SW 1271 (cell line): ENCODE measurements at places on chromosomes 13 and 19.

DNA sequence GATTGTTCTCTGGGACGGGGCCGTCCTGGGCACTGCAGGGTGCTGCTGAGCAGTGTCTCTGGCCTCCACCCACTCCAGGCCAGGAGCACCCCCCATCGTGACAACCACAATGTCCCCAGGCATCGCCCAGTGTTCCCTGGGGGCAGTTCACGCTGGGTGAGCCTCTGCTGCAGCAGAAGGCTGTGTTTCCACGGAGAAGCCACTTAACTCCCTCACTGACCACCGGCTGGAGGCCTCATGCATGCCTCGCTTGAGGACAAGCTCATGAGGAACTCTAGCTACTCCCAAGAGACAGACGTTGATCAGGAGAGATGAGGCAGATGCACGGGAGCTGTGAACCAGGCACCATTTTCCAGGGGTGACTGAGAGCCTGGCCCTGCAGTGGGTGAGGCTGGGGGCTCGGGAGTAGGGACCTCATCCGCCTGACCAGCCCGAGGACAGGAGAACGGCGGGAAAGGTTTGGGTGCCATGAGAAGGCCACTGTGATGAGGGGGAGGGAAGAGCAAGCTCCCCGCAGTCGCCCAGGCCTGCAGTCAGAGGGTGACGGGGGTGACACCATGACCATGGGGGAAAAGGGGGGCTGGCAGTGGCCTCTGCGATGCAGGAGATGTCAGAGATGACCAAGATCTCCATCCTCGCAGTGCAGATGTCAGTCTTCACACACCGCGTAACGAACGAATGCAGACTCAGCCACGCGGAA lies 5.1 kb downstream of the SLC39A3 start:
- no peak for DNase-seq

GRCh38 chr19:15144046-15144646 lies 36.9 kb downstream of the SYDE1 start:
- DNase-seq: no peak

GRCh38 chr19:1648459-1648849 lies 4.0 kb downstream of the TCF3 start:
- DNase-seq: no peak

DNA sequence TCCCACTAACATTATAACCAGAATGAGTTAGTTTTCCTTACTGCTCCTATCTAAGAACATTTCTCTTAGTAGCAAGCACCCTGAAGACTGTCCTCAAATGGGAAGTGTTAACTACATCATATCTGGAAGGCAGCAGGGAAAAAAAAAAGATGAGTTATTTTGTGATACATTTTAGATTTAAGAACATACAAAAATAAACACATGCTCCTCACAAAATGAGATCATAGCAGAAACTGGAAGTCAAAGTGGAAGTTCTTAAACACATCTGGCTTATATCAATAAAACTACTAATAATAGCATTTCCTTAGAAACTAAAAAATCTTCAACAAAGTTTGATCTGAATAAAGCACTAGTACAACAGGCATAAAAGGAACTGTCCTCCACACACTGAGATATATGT lies 70.4 kb downstream of the SLITRK6 start:
- DNase-seq: no peak
